ENCODE measurements at places on chromosomes 6 and 20. TPM values are rescaled to one million over a fixed set of nuclear protein-coding genes. Genes with fewer than 3 reads are reported as not detected.

The DAAM2 gene
- 4.7 TPM for total RNA-seq

The LY6G5C gene
- total RNA-seq, result 0.09 TPM

The HLA-DQA1 gene
- 0.16 TPM for total RNA-seq

The PACSIN1 gene
- total RNA-seq, result not detected

The NRSN1 gene
- under 0.01 TPM for total RNA-seq

The PPIL6 gene
- 1.4 TPM for total RNA-seq

The SCUBE3 gene
- 2.8 TPM for total RNA-seq

The ADAM33 gene
- 68.8 TPM for total RNA-seq

The PBOV1 gene
- not detected for total RNA-seq

The MAP1LC3A gene
- 16.3 TPM for total RNA-seq

The PTCHD4 gene
- total RNA-seq, result 2.3 TPM

The FAM120B gene
- 13.7 TPM for total RNA-seq

The BPIFB2 gene
- not detected for total RNA-seq

The ANGPT4 gene
- not detected for total RNA-seq

The TAAR1 gene
- total RNA-seq, result not detected

The FOXF2 gene
- 31.2 TPM for total RNA-seq

The COL19A1 gene
- 0.16 TPM for total RNA-seq

The SH3BGRL2 gene
- total RNA-seq, result 2.7 TPM

The PTCRA gene
- total RNA-seq, result not detected

The GABRR1 gene
- not detected for total RNA-seq

The NT5E gene
- 331 TPM for total RNA-seq

The C20orf204 gene
- 0.60 TPM for total RNA-seq

The TEAD3 gene
- 3.8 TPM for total RNA-seq

The C6orf58 gene
- not detected for total RNA-seq

The LRFN2 gene
- not detected for total RNA-seq

The NEURL2 gene
- total RNA-seq, result 4.7 TPM

The C6orf52 gene
- total RNA-seq, result not detected

The HINT3 gene
- total RNA-seq, result 18.1 TPM

The PPP1R14C gene
- total RNA-seq, result 0.17 TPM

The REPS1 gene
- total RNA-seq, result 22.1 TPM

The PSORS1C1 gene
- total RNA-seq, result 2.8 TPM

The FABP7 gene
- not detected for total RNA-seq

The NRN1 gene
- 0.09 TPM for total RNA-seq

The TP53TG5 gene
- not detected for total RNA-seq

The GPX5 gene
- total RNA-seq, result not detected

The PRR18 gene
- total RNA-seq, result not detected

The MATN4 gene
- total RNA-seq, result not detected

The COL21A1 gene
- total RNA-seq, result 15.5 TPM

The COL9A3 gene
- total RNA-seq, result 1.1 TPM

The MTFR2 gene
- total RNA-seq, result 0.16 TPM

The HSPA12B gene
- 1.9 TPM for total RNA-seq
